ENCODE measurements at places on chromosomes 16 and 17.

DNA sequence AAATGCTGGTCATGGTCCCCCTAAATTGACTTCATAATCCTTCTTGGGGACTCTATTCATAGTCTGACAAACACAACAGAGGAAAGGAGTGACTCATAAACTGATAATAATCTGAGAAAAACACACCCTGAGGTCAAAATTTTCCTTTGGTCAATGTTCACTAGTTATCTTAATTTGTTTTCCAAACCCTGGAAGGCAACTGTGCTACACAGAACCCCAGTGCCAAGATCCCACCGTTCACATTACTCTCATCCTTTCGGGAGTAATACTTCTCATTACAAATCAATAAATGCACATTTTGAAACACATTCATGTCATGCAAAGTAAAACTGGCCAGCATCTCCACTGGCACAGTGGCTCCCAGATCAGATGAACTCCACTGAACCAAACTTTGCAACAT lies 23.2 kb downstream of the COIL start:
- no peak for DNase-seq

- DNase-seq = no peak
These were observed 616.9 kb upstream of the SOX9 start for GRCh38 chr17:71503710-71504465.

DNA sequence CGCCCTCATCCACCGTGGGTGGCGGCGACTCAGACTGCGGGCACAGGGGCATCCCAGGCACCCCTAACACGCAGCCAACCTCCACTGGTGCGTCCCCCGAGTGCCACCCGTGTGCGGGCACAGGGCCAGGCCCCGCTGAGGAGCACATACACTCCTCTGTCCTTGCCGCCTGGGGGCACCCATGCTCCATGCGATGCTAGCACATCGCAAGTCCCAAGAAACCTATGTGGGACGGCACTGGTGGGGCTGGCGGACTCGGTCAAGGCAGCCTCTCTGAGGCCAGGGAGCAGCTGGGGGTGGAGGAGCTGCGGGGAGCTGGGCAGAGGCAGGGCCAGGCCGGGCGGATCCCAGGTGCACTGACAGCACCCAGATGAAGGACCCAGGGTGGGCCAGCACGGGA lies 4.0 kb downstream of the ZNF598 start:
- DNase-seq = no peak

DNA sequence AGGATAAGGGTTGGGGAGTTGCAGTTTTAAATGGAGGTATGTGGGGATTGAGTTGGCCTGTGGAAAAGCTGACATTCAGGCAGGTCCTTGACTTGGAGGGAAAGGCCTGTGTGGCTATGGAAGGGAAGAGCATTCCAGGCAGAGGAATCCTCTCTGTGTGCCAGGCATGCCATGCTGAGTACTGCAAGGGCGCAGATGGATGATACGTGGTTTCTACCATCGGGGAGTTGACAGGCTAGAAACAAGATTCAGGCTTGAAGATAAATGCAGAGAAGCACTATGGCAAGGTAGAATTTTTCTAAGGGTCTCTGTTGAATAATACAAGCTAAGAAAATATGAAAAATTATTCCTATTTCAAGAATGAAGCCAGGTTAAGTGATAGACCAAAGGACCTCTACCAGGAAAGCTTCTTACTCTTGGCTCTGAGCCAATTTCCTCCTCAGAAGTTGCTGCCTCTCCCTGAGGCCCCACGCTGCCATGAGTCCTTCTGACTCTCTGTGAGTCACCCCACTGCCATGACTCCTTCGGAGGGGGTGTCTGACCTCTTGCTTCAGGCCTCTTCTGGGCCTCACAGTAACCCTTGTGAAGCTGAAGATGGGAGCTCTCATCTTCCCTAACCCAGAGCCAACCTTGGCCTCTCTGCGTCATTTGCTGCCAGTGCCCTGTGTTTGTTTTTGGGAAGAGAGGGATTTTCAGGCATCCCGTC lies 75.8 kb downstream of the WNT3 start:
- DNase-seq = no peak

- DNase-seq = no peak
These were observed 652 bp upstream of the SLC25A19 start for GRCh38 chr17:75289832-75290337.

DNA sequence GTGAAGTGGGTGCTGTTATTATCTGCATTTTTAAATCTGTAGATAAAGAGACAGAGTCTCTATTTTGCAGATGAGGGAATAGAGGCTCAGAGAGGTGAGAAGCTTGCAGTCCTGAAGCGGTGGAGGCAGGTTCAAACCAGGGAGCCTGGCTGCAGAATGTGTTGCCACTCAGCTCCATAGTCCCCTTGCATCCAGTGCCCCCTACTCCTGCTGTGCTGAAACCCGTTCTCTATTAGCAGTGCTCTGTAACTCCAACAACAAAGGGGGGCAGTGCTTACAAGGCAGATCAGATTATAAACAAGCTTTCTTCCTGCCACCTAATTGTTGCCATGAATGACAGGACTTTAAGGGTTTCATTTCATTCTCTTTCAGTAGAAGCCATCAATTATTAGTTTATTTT lies 118.1 kb upstream of the CACNG3 start:
- DNase-seq = no peak

DNA sequence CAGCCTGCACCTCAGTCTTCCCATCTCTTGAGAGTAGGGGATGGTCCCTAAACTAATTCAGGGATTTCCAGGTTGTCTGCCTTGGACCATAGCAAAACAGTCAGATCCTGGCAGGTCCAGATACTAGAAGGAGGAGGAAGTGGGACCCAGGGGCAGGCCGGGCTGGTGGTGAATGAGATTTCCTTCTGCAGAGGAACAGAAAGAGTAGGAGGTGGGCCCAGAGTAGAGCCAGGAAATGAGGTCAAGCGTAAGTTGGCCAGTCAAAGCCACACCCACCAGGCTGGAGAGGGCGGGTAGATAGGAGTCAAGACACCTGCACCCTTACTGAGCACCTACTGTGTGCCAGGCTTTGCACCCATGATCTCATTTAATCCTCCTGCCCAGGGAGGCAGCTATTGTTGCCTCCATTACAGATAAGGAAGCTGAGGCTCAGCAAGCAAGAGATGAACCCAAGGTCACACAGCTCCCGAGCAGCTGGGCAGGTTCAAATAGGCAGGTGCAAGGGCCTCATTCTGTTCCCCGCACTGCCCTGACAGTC lies 2.6 kb downstream of the CDH5 start:
- DNase-seq = no peak

- no peak for DNase-seq
These were observed 103.5 kb downstream of the HS3ST3A1 start for GRCh38 chr17:13498184-13498583.

DNA sequence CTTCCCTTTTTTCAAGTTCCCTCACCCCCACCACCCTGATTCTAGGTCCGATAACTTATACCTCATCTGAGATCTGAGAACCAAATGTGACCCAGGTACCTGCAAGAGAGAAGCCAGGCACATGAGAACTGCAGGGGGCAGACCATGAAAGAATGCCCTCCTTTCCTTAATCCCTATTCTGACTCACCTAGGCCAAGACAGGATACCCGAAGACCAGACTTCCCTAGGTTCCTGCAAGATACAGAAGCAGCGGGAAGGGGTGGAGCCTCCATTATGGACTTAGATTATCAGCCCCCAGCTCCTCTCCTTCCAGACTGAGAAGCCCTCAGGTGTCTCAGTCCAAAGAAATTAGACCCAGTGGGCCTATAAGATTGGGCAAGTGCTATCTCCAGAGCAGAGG lies 2.1 kb downstream of the KCNAB3 start:
- no peak for DNase-seq

DNA sequence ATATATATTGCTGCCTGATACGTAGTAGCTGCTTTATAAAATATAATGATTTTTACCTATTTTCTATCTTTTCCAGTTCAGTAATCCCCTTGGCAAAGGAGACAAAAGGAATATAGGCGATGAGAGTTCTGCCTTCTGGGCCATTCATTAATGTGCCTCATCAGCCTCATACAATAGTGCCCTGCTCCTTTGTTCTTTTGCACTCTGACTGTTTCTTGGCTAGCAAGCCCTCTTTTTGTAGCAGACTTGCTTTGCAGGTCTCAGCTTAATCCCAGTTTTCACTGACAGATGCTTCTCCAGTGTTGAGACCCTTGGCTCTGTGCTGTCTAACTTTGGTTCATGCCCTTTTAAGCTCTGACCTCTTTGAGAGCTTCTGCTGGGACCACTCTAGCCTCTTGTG lies 10.4 kb downstream of the HSD17B2 start:
- DNase-seq = no peak

GRCh38 chr16:89360760-89361435 lies 129.5 kb downstream of the ANKRD11 start:
- DNase-seq = no peak

- no peak for DNase-seq
These were observed 78.0 kb downstream of the RAP1GAP2 start for GRCh38 chr17:2874189-2874686.

GRCh38 chr16:52634104-52634503 lies 87.2 kb upstream of the TOX3 start:
- DNase-seq = no peak

GRCh38 chr16:69600202-69600601 lies 34.4 kb downstream of the NFAT5 start:
- no peak for DNase-seq

DNA sequence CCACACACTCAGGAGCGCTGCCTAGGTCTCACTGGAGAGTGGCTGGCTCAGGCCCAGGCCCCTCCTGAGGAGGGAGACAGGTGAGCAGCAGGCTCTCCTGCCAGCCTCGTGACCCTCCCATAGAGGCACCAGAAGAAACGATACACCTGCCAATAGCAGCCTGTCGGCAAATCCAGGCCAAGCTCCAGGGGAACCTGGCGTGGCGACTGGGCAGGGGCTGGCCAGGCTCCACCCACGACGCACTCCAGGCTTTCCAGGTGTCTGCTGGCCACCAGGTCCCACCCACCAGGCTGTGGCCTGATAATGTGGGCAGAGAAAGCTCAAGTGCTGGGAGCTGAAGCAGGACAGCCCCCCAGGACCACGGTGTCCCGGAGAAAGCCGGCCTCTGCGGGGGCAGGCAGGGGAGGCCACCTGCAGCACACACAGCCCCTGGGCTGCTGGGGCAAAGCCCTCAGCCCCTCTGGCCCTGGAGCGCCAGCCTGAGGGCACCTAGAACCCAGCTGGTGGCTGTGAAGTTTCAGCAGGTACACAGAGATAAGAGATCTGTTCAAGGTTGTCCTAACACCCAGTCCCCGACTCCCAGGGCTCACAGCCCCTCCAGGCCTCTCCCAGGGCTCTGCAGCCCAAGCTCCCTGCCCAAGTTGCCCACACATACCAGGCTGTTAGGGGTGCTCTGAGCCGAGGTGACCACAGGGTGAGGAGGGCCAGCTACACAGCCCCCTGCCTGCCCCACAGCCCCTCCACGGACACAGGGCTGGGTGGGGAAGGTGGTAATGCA lies 2.4 kb downstream of the PGAP6 start:
- no peak for DNase-seq

- no peak for DNase-seq
These were observed 11.7 kb downstream of the RNF213 start for GRCh38 chr17:80272366-80272765.

- no peak for DNase-seq
These were observed 80.3 kb downstream of the TNRC6C start for GRCh38 chr17:78038748-78039288.
